ENCODE measurements at places on chromosomes 1 and 21.
A peak's percentile ranks its signal among the peaks of the same experiment; 100 is the strongest.

DNA sequence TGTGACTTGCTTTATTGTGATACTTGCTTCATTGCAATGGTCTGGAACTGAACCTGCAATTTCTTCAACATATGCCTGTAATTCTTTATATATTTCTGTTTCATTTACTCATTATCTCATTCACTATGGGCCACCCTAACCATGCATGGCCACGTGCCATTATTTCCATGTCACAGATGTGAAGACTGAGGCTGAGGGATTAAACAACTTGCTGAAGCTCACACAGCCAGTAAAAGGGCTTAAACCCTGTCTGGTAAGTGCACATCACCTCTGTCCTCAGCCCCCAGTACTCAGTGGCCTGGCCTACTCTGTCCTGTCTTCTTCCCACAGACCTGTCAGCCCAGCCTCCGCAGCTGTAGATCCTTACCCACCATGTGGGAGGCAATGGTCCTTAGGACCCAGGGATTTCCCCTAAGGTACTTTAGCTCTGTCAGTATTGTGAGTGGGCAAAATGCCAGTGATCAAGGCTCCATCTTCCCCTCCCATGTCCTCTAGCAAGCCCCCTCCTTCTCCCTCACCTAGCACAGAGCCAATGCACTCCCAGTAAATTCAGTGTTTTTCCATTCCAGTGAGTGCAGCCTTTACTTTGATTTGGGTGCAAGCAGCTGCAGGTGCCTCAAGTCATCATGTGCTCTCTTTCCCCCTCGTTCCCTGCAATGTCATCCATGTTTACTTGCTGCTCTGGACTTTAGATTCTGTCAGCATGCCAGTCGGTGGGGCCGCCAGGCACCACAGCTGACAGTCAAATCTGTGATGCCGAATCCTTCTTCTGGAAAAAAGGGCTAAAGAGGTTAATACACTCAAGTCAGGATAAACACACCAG is 228.2 kb upstream of the PROX1 start:
- no peak for DNase-seq

DNA sequence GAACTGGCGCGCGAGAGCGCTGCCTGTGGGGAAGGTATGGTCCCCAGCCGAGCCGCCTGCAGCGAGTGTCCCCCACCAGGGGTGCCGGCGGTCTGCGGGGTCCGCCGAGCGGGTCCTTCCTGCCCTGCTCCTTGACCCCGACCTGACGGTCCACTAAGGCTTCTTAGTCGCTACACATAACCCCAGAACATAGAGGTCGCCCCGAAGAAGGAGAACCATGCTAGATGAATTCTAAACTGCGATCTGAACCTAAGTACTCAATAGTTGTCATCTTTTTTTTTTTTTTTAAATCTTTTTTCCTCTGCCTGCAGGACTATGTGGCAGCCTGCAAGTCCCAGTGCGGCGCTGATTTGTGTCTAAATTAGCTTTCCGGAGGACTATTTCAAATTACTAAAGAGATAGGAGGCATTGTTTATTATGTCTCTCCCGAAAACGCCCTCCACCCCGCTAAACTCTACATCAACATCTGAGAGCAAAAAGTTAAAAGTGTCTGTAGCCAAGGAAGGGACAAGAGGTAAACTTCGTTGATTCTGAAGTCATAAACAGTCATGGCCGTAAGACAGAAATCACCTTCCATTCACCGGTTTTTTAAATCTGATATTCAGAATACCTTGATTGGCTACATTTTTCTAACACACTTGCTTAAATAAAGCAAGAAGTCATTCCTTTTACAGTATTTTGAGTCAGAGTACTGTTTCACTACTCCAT is 476 bp downstream of the AXDND1 start:
- no peak for DNase-seq

DNA sequence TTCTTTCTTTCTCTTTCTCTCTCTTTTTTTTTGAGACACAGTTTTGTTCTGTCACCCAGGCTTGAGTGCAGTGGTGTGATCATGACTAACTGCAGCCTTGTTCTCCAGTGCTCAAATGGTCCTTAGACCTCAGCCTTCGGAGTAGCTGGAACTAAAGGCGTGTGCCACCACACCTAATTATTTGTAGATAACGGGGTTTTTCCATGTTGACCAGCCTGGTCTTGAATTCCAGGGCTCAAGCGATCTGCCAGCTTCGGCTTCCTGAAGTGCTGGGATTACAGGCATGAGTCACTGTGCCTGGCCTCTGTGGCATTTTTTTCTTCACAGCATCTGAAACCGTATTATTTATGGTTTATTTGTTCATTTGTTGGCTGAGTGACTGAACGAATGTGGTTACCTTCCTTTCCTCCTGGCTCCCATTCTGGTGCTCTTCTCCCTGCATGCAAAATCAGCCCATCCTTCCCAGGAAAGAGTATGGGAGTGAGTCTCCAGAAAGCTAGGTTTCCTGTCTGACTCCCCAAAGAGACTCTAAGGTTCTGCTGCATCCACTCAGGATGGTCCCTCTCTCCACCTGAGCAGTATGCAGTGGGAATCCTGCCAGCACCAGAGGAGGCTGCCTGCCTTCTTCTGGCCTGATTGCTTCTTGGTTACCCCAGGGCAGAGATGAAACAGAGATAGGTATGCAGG is 155.0 kb upstream of the BEND5 start:
- no peak for DNase-seq

- no peak for DNase-seq
Observed at GRCh38 chr1:223334156-223334555, 29.8 kb downstream of the SUSD4 start.

DNA sequence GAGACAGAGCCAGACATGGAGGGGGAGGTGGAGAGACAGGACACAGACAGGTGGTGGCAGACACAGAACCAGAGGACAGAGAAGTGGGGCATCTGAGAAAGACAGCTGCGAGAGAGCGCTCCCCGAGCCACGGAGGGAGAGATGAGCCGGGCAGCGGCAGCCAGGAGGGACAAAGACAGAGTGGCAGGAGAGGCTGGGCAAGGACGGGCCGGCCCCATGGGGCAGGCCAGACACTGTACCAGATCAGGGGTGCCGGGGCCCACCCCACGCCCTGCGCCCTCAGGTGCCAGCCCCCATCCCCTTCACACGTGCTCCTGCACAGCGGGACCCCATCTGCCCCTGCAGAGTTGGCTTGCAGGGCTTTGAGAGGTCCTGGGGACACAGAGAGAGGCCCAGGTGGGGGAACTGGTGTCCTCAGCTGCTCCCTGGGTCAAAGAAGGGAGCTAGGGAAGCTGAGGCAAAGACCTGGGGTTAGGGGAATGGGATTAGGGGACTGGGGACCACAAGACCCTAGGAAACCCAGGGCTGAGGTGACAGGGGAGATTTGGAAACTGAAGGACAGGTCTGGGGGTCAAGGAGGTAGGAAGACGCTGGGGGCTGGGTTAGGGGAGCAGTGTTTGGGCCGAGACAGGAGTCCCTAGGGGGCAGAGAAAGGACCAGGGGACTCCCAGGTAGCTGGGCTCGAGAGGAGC is 643 bp downstream of the FNDC5 start:
- no peak for DNase-seq

DNA sequence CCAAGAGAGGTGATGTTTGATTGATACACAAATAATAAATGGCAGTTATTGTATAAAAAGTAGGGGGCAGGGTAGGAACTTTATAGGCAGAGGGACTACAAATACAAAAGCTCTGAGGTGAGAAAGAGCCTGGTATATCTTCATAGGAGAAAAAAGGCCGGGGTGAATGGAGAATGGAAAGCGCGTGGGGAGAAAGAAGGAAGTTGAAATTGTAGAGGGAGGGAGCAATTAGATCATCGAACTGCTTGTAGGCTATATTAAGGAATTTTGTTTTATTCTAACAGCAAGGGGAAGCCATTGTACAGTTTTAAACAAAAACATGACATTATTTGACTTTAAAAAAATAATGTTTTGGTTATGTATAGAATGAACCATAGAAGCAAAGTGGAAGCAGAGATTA is 147.4 kb downstream of the PDE4B start:
- DNase-seq: no peak

DNA sequence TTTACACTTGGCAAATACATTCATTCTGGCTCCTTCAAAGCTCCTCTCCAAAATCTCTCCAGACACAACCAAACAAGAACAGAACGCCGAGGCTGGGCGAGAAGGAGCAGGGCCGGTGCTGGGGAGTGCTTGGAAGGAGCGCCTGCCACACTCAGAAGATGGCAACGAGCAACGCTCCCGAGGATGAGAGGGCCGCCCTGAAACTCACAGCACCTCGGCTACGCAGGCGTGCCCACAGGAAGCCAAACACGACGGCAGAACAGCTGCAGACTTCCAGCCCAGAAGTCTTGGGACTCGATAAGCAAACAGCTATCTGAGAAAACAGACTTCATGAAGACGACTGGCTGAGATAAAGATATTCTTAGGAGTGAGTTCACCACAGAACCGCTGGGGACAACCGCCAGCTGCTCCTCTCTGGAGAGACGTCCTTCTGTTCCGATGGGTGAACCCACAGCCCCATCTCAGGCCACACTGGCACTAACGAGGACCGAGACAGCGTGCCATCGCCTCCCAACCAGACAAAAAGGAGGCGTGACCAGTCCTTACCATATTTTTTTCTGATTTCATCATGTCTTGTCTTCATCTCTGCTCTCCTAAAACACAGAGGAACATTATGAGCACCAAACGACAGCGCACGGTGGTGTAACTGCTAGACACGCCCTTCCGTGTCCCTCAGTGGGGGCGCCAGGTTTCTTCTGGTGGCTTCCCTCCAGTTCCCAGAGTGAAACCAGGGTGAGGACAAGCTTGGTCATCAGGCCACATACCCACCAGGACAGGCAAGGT is 18.6 kb downstream of the PTTG1IP start:
- no peak for DNase-seq

DNA sequence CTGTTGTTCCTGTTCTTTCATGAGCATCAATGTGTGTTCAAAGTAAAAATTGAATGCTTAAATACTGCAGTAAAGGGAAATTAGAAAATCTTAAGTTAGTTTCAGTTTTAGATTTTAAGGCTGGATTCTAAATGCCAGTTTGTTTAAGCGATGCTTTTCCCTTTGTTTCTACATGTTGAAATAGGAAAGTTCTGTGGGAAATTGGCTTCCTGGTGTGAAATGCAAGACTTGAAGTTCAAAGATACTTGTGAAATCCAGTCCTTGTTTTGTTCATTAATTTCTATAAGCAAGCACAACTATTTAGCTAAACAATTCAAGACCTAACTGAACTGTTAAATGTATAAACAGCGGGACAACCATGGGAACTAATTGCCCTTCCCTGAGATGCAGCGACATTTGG is 149.1 kb downstream of the LYPLAL1 start:
- DNase-seq: no peak

- DNase-seq: peak; percentile 25
Observed at GRCh38 chr1:182784556-182785171, 4.9 kb upstream of the NPL start.

DNA sequence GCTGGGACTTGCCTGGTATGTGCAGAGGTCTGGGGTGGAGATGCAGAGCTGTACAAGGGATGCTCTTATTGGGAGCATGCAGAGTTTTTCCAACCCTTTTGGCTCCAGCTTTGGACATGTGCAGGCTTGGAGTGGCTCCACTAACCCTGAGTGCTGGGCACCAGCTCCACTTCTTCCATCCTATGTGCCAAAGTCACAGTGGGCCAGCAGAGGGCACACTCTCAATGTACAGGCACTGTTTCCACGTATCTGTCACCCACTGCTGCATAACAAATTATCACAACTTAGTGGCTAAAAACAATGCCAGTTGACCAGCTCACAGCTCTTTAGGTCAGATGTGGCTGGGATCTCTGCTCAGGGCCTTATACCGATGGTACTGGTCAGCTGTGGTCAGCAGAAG is 631.8 kb downstream of the AJAP1 start:
- no peak for DNase-seq

- DNase-seq: no peak
Observed at GRCh38 chr1:92820024-92820423, 11.8 kb upstream of the RPL5 start.

DNA sequence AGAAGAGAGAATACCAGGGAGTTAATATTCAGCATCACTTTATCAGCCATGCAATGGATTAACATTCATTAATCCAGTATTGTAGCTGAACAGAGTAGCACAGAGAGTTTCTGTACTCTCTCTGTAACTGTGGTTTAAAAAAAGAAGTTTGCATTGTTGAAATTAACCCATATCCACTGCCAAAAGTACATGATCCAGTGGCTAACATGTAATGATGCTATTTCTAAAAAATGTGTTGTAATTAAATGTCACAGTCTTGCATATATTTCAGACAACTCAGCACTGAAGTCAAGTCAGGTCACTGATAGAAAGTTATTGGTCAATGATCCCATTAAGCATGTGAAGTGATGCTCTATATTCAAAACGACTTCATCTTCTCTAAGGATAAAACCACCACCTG is 141.3 kb downstream of the NRIP1 start:
- DNase-seq: no peak

DNA sequence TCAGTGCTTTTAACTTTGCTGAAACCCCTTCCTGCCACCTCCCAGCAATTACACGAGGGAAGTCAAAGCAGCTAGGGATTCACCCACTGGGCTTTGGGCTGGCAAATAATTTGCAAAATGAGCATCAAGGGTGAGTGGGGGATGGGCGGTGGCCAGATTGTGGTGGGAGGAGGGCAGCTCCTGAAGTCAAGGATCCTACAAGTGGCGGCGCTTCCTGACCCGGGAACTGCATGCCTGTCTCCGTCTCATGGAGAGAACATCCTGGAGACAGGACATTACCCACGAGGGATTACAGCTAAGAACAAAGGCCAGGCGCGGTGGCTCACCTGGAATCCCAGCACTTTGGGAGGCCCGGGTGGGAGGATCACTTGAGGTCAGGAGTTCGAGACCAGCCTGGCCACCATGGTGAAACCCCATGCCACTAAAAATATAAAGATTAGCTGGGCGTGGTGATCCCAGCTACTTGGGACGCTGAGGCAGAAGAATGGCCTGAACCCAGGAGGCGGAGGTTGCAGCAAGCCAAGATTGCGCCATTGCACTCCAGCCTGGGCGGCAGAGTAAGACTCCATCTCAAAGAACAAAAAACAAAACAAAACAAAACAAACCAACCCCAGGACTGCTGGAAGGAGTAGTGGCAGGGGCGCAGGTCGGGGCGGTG is 12.9 kb downstream of the TTC34 start:
- DNase-seq: no peak

GRCh38 chr21:44376606-44377005 is 23.2 kb downstream of the TRPM2 start:
- no peak for DNase-seq

DNA sequence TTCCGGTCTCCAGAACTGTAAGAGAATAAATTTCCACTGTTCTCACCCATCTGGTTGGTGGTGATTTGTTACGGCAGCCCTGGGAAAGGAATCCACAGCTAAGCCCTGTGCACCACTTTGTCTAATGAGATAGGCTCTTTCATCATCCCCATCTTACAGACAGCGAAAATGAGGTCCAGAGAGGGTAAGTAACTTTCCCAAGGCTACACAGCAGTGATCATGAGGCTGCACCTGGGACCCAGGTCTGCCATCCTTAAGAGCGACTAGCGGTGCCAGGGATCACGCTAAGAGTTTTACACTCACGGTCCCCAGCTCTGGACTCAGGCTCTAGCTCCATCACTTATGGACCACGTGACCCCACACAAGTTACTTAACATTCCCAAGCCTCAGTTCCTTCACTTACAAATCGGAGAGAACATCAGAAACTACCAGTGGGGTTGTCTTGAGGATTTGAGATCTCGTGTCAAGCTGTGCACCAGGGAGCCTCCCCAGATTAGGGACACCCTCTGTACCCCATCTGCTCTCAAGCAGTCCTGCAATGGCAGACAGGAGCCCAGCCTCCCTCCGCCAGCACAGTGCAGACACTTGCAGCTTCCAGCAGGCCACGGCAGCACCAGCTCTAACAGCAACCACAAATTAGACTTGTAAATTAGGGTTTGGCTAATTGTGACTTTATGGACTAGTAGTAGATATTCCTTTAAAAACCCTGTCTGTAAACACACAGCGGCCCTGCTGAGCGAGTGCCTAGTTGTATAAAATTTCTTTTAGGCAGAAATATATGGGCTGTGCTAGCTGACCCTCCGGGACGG is 87.3 kb downstream of the DISP3 start:
- DNase-seq: no peak

Measured in stimulated activated CD4-positive, alpha-beta T cell treated with anti-CD3 and anti-CD28 coated beads, Interleukin-4, amount 100 ng/mL, for 24 hours (primary cell).